ENCODE measurements at places on chromosomes 6 and 20. TPM values are rescaled to one million over a fixed set of nuclear protein-coding genes. Genes with fewer than 3 reads are reported as not detected.

Gene MEP1A
- polyA plus RNA-seq = not detected

Gene DLL1
- 0.49 TPM for polyA plus RNA-seq

Gene SLA2
- 15.0 TPM for polyA plus RNA-seq

Gene SPATS1
- polyA plus RNA-seq = not detected

Gene PRRT1
- 0.72 TPM for polyA plus RNA-seq

Gene MAFB
- polyA plus RNA-seq = not detected

Gene ACTL10
- 6.6 TPM for polyA plus RNA-seq

Gene HCRTR2
- polyA plus RNA-seq = not detected

Gene IMPG1
- not detected for polyA plus RNA-seq

Gene PCMT1
- polyA plus RNA-seq = 148 TPM

Gene SDC4
- polyA plus RNA-seq = 1.5 TPM

Gene BPIFB4
- not detected for polyA plus RNA-seq

Gene THBD
- polyA plus RNA-seq = not detected

Gene FLOT1
- polyA plus RNA-seq = 104 TPM
